Naive B cell (primary cell): ENCODE measurements at places on chromosomes 11 and 22. TPM values are rescaled to one million over a fixed set of nuclear protein-coding genes. Genes with fewer than 3 reads are reported as not detected.

DNA sequence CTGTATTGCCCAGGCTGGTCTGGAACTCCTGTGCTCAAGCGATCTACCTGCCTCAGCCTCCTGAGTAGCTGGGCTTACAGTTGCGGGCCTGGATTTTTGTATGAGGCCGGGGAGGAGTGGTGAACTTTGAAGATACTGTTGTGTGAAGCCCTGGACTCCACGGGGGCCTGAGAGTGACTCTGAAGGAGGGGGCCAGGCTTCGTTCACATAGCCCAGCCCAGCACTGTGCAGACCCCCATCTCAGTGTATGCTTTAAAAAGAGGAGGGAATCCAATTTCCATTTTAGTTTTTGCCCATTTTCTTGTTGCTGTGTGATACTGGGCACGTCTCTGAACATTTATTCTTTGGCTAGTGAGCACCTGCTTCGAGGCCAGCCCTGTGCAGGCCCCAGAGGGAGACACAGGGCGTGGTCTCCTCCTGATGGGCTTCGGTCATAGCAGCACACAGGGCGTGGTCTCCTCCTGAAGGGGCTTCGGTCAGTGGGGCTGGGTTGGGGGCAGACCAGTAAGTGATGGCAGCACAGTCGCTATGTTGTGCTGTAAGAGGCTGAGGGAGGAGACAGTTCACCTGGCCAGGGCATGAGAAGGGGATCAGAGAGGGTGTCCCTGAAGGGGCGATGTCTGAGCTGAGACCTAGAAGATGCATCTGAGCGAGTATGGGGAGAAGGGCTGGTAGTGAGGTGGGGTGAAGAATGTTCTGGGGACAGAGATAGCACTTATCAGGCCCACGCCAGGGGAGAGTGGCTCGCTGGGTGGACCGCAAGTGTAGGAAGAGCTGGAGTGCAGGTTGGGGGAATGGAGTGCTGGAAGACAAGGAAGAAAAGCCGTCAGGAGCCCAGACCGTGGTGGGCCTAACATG is 14.0 kb downstream of the SAMM50 start:
- DNase-seq: no peak

- no peak for DNase-seq
Measured at GRCh38 chr11:94376841-94377240, 24.4 kb downstream of the GPR83 start.

- no peak for DNase-seq
Measured at GRCh38 chr11:12801976-12802375, 127.8 kb downstream of the TEAD1 start.

DNA sequence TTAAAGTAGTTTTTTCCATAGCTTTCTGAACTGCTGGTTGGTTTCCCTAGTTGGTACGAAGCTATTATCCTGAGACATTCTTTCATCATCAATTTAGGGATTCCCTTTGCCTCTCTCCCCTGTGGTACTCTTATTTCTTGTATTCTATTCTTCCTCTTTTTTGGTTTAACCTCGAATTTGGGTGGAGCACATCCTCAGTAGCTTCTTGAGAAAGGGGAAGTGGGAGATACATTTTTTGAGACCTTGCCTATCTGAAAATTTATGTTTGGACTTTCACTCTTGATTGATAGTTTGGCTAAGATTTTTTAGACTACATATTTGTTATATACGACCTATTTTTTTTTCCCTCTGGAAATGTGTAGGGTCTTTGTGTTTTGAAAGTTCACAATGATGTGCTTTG is 121.7 kb upstream of the ZBED5 start:
- DNase-seq: peak; percentile 72

DNA sequence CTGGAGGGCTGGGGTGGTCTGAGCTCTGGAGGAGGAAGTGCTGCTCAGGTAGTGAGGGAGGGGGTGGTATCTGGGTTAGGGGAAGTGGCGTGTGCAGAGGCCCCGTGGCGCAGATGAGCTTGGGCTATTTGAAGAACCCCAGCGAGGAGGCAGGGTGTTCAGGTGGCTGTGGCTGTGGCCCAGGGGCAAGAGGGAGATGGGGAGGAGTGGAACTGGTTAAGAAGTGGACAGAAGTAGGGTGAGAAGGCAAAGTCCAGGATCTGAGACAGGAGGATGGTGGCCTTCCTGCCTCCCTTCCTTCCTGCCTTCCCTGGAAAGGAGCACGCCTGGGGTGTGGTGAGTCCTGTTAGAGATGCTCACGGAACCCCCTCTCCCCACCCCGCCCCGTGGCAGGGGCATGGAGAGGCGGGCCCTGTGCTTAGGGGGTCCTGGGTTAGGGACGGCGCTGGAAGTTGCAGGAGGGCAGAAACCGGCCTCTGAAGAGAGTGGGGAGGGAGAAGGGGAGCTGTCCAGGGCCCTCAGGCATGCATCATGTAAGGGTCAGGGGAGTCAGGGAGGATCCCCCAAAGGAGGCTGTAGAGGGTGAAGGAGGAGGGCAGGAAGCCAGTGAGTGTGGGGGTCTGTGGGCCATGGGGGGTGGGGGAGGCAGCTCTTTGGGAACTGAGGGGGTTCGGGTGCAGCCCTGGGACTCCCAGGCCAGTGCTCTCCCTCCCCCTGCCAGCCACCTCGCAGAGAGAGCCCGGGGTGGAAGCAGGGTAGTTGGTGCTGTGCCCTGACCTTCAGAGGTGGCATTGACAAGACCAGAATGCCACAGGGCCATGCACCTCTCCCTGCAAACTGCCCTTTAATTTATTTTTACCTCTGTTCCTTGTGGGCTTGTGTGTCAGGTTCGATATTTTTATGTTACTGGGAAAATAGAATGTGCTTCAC is 63.7 kb upstream of the PARVG start:
- peak; percentile 29 for DNase-seq

- DNase-seq: no peak
Measured at GRCh38 chr11:12455938-12456337, 78.6 kb downstream of the PARVA start.

Gene FERMT3
- polyA plus RNA-seq: 148 TPM

Gene VPREB1
- 23.1 TPM for polyA plus RNA-seq

Gene MISFA
- 0.43 TPM for polyA plus RNA-seq

Gene DSCAML1
- 0.25 TPM for polyA plus RNA-seq

Gene MEI1
- 88.7 TPM for polyA plus RNA-seq

Gene CARD18
- not detected for polyA plus RNA-seq

Gene FTH1
- 4,392 TPM for polyA plus RNA-seq

Gene SGSM1
- polyA plus RNA-seq: 0.67 TPM
